Kidney epithelial cell (primary cell): ENCODE measurements at places on chromosomes 4 and X. TPM values are rescaled to one million over a fixed set of nuclear protein-coding genes. Genes with fewer than 3 reads are reported as not detected.

GRCh38 chrX:68894142-68894512, 65.3 kb downstream of the EFNB1 start:
- no peak for DNase-seq

GRCh38 chr4:121614101-121614500, 82.7 kb downstream of the ANXA5 start:
- DNase-seq, result no peak

Gene ERVMER34-1
- total RNA-seq, result 3.5 and 4.0 TPM in 2 replicates

Gene BEX4
- total RNA-seq, result 80.8 and 84.0 TPM in 2 replicates

Gene GAGE12E
- not detected in 2 replicates for total RNA-seq

Gene GPR173
- 4.8 and 6.4 TPM in 2 replicates for total RNA-seq

Gene ACE2
- total RNA-seq, result 0.14 TPM in 1 of 2 replicates, not detected in the other
